ENCODE measurements at places on chromosomes 5 and 9. TPM values are rescaled to one million over a fixed set of nuclear protein-coding genes. Genes with fewer than 3 reads are reported as not detected.

- peak; percentile 90 for DNase-seq
These were observed at the start of gene WWC1 for GRCh38 chr5:168291342-168291963. TSS of gene WWC1 (plus strand) at chr5:168291645. CDS start at chr5:168292153, 508 bp downstream.

- no peak for DNase-seq
These were observed 41.3 kb upstream of the TAL2 start for GRCh38 chr9:105621001-105621400.

DNA sequence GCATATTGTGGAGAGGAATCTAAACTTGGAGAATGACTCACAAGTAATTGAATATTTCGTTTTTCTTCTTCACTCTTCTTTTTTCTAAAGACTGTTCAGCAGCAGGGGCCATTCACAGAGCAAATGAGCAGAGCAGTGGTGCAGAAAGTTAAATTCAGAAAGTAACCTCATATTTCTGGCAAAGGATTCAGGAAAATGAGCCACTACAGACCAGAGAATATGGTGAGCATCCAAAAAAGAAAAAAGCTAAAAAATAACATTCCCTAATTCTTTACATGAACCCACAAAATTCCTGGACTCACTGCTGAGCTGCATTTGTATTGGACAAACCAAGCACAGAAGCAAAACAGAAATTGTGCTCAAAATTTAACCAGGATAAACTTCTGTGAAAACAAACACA lies 1486.8 kb upstream of the C9orf72 start:
- no peak for DNase-seq

DNA sequence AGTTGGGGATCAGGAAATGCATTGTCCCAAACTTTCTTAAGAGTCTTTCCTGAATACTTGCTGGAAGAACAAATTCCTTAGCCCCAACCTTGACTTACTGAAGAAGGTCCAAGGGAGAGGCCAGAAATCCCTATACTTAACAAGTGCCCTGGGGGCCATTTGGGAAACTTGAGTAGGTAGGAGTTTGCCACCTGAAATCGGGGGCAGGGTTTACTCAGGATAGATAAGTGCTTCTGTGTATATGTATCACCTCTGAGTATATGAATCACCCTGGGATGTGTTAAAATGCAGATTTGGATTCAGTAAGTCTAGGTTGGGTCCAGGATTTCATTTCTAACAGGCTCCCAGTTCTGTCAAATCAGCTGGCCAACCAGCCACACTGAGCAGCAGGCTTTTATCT lies 47.9 kb upstream of the MYO10 start:
- no peak for DNase-seq

Gene FEM1C
- total RNA-seq = 20.2 TPM

DNA sequence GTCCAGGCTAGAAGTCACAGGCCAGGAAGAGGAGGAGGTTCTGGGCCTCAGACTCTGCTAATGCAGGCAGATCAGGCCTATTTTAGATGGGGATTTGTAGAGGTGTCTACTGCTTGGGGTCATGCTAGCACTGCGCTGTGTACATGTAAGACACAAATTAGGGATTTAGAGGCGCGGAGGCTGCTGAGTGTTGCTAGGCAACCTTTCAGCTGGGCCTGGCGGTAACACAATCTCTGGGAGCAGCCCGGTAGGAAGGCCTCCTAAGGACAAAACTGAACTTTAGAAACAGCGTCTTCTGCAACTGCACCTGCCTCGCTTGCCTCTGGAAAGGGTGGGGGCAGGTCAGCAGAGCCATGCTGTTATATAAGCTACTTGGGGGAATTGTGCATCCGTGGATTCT lies 147.9 kb downstream of the MACROH2A1 start:
- no peak for DNase-seq

GRCh38 chr5:172117977-172118701 lies 69.9 kb downstream of the STK10 start:
- no peak for DNase-seq

GRCh38 chr9:128275198-128276007 lies at the start of gene GOLGA2:
TSS of gene GOLGA2 (minus strand) at chr9:128276007. CDS start at chr9:128275976, 31 bp downstream.
- DNase-seq = peak; percentile 41

DNA sequence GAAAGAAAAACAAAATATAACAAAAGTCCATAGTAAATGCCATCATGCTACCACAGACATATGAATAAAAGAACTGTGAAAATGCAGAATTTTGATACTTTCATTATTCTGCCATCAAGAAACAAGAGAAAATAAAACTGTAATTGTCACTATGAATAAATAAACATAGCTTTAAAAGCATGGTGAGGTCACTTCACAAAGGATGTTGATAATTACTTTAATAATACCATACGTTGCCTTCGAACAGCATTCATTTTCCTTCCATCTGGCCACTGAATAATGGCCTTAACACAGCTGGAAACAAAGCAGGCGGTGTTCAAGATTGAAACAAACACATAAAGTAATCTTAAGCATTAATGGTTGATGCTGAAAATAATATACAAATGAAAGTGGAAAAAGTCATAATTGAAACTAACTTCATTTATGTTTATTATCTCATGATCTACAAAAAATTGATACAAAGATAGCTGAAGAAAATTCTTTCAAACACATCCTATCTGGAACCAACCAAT lies 102.0 kb downstream of the AGTPBP1 start:
- DNase-seq = no peak

DNA sequence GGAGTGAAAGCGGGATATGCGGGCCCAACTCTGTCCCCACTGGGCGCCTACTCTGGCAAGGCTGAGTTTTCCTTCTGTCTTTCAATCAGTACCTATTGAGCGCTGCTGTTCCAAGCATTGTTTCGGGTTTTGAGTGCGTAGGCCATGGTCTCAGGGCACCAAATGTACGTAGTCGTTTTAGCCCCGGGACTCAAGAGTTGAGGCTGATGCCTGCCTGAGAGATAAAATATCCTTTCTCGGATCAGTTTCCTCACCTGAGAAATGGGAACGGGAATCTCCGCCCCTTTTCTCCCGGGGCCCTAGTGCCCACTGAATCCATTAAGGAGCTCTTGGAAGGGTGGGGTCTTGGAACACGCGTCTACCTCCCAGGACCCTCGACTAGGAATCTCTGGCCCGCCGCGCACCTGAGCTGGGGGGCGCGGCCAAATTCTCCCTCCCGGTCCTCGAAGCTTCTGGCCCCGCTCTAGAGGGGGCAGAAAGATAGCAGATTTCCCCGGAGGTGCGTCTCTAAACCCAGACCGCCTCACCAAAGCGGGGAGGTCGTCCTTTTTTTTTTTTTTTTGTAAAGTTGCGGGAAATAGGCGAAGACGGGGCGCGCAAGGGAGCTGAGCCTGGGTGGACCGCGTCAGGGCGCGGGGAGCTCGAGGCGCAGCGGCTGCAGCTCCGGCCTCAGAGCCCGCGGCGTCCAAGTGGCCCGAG lies 494 bp upstream of the CXXC5 start:
- no peak for DNase-seq

GRCh38 chr5:161058781-161059180 lies 206.8 kb upstream of the ATP10B start:
- DNase-seq = no peak

GRCh38 chr5:157516626-157517325 lies 56.8 kb downstream of the NIPAL4 start:
- no peak for DNase-seq

DNA sequence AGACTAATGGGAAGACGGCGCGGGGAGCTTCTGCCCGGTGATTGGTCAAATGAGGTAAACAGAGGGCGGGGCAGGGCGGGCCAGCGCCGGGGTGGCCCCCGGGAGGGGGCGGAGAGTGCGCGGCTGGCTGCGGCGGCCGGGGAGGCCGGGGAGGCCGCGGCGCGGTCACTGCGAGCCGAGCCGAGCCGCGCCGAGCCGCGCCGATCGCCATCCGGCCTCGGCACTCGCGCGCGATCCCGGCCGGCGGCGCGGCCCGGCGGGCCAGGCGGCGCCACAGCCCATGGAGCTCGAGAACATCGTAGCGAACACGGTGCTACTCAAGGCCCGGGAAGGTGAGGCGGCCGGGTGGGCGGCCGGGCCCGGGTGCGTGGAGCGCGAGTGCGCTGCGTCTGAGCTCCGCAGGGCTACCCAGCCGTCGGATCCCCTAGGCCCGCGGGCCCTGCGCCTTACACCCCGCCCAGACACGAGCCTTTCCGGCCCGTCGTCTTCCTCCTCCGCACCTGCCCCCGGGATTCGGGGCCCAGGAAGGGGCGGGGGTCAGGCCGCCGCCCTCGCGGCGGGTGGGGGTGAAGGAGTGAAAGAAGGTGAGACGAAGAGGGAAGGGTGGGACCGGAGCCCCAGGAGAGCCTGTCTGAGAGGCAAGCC lies at the start of gene GRK6:
GRK6 (plus strand) TSS at position 111 of the 645 bp plus-strand sequence; CDS start at position 281, 170 bp downstream.
- DNase-seq = peak; percentile 69

GRCh38 chr5:174581479-174581878 lies 142.9 kb upstream of the MSX2 start:
- no peak for DNase-seq

DNA sequence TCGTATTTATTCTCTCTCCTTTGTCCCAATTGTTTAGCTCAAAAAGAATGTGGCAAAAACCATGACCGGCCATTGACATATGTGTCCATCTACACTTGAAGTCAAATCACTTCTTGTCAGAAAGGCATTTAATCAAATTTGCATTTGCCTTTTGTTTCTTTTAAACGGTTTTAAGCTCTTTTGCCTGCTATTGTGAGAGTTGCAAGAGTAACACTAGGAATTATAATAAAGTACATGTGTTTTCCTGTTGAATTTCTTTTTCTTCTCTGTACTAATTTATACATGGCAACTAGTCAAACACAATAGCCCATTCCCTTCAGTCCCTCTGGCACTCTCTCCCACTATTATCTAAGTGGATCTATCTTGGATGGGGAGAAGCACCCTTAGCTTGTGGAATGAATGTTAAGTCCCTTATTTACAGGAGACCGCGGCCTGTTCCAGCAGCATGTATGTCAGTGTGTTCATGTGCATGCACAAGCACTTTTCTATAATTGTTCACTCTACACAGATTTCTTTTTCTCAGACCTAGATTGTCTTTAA lies 3.2 kb downstream of the ADAMTSL1 start:
- DNase-seq = no peak

- no peak for DNase-seq
These were observed 494.8 kb downstream of the MAT2B start for GRCh38 chr5:164000241-164000640.

DNA sequence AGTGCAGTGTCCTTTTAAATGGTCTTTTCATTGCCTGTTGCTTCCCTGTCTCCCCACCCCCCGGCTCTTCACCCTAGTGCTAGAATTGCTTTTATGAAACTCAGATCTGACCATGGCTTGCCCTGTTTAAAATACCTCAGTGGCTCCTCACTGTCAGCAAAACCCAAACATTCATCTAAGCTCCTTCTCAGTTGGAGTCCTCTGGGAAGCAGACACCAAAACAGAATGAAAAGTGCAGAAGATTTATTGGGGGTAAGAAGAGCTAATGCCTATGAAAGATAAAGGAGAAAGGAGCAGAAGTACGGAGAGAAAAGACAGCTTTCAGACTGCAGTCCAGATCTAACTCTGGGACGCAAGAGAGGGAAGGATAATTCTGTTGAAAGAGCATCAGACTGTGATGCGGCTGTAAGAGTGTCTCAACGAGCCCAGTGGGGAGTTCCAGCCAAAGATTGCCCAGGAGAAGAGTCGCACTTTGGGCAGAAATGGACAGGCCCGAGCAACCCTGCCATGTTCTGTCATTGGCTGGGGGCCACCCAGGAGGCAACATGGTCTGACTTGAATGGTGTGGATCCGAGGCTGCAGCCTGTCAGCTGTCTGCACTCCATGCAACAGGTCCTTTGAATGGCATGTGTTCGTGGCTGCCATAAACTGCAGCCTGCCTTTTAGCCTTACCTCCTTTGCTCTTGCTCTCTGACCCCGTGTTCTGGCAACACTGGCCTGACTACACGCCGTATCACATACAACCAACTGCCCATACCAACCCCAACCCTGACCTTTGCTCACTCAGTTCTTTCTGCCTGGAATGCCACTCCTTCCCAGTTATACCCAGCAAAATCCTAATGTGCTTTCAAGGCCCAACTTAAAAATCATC lies 55.9 kb downstream of the IRF1 start:
- no peak for DNase-seq

Gene FBXL7
- total RNA-seq = 1.6 TPM

Gene ANKRD55
- total RNA-seq = not detected

Gene NAIF1
- 11.6 TPM for total RNA-seq

- no peak for DNase-seq
These were observed 52.2 kb downstream of the LURAP1L start for GRCh38 chr9:12826924-12827565.

GRCh38 chr5:41940641-41941040 lies 15.6 kb downstream of the FBXO4 start:
- no peak for DNase-seq

DNA sequence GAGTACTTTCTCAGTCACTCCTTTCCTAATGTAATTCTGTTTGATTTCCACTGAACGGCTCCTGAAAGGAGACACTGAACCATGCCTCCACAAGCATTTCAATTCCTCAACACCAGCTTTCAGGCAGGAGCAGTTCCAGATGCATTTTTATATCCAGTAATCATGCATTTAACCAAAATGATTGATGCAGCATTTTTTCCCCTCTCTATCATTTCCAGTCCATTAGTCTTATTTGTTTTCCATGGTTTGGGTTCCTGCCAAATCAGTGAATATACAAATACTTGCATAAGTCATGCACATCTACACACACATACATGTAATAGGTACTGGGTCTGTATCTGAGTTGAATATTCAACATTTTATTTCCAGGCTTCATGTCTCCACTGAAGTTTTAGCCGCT lies 122.7 kb downstream of the GRIA1 start:
- DNase-seq = no peak

DNA sequence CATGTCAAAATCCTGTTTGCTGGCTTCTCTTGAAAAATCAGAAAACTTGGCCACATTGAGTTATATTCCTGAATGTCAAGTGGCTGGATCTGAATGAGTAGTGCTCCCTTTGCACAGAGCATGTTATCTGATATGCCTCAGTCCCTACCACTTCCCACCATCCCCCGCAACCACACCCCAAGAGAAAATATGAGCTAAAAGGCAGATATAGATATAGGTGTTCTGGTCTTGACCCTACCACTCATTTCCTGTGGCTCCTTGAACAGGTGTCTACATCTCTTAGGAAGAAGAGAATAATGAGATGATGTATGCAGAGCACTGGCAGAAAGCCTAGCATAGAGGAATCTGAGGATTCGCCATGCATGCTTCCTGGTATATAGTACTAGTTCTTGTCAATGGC lies 6.6 kb upstream of the CYSTM1 start:
- DNase-seq = no peak

- DNase-seq = no peak
These were observed 33.4 kb downstream of the ASS1 start for GRCh38 chr9:130478152-130478551.

DNA sequence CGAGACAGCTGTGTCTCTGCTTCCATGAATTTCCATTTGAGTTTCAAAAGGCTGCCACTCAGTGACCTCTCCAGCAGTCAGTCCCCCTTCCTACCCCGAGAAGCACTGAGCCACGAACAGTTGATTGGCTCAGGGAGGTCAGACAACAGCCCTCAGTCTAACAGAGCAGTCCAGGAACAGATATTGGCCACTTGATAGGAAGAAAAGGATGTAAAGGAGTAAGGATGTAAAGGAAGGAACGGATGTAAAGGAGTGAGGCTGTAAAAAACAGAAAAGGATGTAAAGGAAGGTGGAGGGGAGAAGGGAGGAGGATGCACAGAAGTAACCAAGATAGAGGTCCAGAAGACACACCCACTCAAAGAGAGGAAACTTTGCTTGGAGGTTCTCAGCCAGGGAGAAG lies 3.2 kb upstream of the NR4A3 start:
- no peak for DNase-seq

GRCh38 chr9:111952559-111952958 lies 55.9 kb downstream of the UGCG start:
- no peak for DNase-seq

Data from colonic mucosa (tissue), 4 donors.